Activated CD4-positive, alpha-beta T cell treated with anti-CD3 and anti-CD28 coated beads for 48 hours (primary cell): ENCODE measurements at places on chromosomes 3 and 15.
A peak's percentile ranks its signal among the peaks of the same experiment; 100 is the strongest.

DNA sequence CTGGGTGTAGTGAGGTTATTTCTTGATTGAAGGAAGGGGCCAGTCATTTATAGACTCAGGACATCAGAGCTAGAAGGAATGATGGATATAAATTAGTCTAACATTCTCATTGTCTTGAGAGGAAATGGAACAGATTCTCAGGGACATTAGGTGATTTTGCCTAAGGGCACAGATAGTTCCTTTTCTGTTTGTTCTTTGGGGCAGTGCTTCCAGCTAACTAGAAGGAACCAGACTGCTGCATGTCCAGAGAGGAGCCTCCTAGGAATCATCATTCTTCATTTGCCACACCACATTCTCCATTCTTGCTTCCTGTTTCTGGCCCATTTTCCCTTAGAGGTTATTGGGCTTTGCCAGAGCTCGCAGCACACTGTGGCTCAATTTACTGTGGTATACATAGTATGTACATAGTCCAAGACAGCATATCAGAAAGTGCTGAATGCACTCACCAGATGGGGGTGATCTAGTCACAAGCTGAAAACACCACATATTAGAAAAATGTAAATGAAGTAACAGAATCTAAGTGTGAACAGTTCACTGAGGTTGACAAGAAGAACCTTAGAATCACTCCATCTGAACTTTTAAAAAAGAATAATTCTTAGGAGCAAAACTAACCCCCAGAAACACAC lies 62.7 kb upstream of the MYZAP start:
- DNase-seq, result no peak

DNA sequence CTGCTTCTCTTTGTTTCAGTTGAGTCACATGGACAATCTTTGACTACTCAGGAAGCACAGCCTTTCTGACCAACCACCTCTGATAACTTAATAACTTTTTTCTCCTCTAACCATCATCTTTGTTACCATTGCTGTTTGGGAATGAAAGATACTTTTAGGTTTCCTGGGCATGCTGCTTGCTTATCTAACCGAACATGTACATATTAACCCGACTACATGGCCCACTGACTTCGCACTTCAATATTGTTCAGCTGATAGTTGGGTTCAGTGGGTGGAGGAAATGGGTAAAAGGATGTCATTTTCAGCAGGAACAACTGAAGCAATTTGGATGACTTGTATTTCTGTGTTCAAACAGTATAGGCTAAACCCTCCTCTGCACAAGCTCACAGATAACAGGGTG lies 214.3 kb downstream of the SQOR start:
- no peak for DNase-seq

- DNase-seq, result peak; percentile 31
Measured at GRCh38 chr3:42159706-42160472, 68.7 kb downstream of the TRAK1 start.

DNA sequence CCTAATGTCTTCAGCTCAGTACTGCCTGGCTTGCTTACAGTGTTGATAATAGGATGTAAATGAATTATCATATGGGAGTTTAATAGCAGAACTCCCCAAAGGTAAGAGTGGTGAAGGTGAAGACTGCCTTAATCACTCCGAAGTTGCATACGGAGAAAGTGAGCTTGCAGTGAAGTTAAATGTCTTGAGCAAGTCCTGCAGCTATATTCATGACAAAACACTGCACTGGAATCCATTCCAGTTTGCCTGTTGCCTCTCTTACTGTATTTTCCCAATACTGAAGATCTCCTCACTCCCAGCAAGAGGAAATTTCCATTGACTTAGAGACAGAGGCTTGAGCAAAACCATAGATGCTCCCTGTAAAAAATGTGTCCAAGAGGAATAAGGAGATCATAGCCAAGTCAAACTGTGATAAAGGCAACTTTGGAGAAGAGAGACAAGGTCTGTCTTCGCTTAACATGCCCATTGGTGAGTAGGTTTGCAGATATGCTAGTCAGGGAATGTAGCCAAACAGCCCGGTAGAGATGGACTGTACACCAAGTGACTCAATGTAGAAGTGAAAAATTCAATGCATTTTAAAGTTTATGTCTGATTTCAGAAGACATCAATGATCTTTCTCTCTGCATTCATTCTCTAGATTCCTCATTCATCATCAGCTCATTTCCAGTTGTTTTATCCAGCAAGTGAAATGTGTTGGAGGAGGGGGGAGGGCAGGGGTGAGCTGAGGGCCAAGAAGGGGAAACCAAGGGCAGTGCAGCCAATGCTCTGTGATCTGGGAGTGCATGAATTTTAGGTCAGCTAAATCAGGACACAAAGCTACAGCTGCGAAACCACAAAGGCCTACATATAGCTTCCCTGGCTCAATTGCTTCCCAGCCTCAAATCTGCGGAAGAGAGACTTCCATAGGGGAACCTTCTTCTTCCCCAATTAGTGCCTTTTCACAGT lies 667.1 kb upstream of the NR2F2 start:
- no peak for DNase-seq

DNA sequence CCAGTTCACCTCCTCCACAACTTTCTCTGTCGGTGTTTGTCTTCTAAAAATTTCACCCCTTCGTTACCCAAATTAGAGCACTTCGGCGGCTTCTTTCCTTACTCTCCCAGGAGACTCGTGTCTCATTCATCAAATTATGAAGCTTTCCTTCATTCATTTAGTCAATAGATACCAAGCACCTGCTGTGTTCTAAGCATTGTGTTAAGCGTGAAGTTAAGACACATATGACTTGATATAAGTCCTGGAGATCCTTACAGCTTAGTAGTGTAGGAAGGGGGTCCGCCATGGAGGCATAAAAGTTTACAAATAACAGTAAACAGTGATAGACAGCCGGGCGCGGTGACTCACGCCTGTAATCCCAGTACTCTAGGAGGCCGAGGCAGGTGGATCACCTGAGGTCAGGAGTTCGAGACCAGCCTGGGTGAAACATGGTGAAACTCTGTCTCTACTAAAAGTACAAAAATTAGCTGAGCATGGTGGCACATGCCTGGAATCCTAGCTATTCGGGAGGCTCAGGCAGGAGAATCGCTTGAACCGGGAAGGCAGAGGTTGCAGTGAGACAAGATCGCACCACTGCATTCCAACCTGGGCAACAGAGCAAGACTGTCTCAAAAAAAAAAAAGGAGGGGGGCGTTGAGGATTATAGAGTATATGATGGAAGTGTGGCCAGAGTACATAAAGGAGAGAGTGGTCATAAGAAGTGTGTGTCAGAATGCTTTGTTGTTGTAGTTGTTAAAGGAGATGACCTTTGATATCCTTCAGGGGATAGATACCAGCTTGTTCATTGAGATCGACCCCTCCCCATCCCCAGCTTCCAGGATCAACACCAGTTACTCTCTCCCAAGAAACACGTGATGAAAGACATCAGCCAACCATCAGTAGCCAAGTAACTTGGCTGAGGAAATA lies 744 bp upstream of the CCDC32 start:
- DNase-seq, result no peak

- DNase-seq, result no peak
Measured at GRCh38 chr15:89201465-89202005, 19.8 kb downstream of the RLBP1 start.

DNA sequence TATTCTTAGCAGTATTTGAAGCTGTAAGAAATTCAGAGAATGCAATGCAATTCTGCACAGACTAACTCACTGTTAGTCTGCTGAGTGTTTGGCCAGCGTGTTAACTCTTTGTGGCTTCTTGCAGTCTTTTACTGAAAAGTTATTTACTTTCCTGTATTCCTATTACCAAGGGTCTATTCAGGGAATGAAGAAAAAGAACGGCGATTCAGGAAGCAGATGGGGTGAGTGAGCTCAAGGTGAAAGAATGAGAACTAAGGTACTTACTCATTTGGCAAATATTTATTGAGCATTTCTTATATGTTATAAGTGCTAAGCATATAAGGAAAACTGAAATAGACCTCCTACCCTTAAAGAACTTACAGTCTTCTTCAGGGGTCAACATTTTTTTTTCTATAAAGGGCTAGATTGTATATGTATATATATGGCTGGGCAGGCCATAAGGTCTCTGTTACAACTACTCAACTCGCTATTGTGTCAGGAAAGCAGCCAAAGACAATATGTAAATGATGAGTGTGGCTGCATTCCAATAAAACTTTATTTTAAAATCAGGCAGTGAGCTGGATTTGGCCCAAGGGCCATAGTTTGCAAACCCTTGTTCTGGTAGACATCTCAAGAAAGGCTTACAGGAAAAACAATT lies 271.9 kb upstream of the GADL1 start:
- DNase-seq, result no peak

DNA sequence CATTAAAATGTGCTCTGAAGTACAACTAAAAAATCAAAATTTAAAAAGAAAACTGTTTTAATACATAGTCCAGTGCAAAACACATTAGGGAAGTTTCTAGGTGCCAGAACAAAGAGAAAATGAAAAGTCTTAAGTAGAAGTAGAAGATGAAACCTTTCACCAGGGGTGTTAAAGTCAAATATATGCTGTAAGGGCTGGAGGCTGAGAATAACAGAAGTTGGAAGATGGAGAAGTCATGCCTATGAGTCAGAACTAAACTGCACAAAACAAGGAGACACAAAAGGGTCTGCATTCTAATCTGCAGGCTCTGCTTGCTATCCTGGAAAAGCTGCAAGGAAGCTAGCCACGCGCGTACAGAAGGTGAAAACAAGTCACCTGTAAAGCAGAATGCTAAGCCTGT lies 48.7 kb upstream of the CPB1 start:
- DNase-seq, result no peak

- no peak for DNase-seq
Measured at GRCh38 chr3:194572143-194572789, 61.0 kb downstream of the TMEM44 start.

GRCh38 chr3:143988306-143988705 lies 16.7 kb downstream of the DIPK2A start:
- no peak for DNase-seq

DNA sequence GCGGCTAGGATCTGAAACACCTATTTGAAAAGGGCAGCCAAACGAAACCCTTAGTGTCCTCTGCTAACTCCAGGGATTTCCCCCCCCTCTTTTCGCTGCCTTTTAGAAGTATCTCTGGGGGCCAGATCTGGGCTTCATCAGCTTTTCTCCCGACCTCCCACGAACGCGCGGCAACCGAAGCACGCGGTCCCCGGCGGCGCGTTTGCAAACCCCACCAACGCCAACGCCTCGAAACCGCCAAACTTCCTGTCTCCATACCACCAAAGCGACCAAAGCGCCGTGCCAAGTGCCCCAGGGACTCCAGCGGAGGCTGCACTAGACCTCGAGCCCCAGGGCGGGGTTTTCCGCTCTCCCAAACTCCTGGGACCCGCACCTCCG lies 155.8 kb upstream of the FRMD4B start:
- peak; percentile 2 for DNase-seq

DNA sequence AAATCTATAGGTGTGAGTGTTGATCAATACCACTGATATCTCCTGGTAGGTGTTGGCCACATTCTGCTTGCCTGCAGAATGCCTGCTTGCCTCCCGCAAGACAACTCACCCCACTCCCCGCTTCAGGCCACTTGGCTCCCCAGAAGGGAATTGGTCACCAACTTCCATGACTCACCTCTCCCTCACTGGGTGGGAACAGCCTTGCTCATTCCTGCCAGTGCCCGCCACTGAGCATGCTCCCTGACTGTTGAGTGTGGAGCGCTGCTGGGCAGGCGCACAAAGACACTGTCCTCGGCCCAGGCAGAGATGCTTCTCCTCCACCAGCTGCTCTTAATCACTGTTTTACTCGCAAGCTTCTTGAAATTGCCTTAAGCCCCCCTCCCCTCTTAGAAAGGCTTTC lies 57.3 kb upstream of the PPP2R3A start:
- DNase-seq, result no peak

GRCh38 chr15:48003441-48003840 lies 117.3 kb upstream of the SLC24A5 start:
- no peak for DNase-seq

- no peak for DNase-seq
Measured at GRCh38 chr15:77817434-77817833, 184.7 kb upstream of the LINGO1 start.

- no peak for DNase-seq
Measured at GRCh38 chr15:43524254-43524845, 6.9 kb downstream of the MAP1A start.

DNA sequence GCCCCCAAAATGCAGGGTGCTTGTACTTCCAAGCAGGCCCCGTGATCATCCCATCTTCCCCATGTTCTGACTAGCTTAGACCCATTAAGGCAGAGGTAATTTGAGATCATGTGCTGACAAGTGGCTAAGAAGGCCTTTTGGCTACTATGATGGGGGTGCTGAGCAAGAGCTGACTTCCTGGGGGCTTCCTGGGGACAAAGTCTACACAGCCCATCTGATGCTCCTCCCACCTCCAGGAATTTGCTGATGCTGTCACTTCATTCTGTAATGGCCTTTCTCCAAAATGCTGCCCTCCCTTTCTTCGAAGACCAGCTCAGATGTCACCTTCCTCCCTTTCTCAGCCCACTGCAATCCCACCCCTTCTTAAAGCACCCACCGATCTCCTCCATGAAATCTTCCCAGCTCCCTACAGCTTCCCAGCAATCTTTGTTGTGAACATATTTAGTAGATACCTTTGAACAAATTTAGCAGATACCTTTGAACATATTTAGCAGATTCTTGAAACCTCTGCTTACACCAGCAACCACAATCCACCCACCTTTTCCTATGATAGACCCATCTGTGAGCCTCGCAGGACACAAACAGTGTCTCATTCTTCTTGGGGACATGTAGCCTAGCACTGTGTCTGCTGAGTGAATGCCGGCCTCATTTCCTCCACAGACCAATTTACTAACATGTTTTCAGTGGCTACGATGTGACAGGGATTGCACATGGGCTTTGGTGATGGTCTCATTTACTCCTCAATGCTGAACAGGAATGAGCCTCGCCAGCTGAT lies 223.3 kb downstream of the EPHB1 start:
- no peak for DNase-seq

DNA sequence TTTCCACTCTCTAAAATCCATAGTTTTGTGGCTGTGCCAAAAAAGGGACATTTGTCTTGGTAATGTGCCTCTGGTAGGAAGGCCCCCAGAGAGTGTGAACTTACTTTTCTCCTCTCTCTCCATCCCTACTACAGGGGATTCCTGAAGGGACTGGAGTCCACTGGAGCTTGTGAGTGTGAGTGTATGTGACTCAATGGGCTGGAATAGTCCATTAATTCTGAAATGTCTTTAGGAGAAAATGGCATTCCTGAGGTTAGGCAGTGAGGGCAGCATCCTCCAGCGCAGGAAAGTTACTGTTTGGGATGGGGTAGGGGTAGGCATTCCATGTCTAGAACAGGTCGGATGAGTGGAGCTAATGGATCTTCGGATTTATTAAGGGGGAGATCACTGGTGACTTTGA lies 59.8 kb upstream of the CACNA2D3 start:
- no peak for DNase-seq
